HCEC 1CT (cell line): ENCODE measurements at places on chromosomes 5 and 9.

GRCh38 chr5:155046591-155046990 is 33.0 kb downstream of the KIF4B start:
- DNase-seq: no peak

DNA sequence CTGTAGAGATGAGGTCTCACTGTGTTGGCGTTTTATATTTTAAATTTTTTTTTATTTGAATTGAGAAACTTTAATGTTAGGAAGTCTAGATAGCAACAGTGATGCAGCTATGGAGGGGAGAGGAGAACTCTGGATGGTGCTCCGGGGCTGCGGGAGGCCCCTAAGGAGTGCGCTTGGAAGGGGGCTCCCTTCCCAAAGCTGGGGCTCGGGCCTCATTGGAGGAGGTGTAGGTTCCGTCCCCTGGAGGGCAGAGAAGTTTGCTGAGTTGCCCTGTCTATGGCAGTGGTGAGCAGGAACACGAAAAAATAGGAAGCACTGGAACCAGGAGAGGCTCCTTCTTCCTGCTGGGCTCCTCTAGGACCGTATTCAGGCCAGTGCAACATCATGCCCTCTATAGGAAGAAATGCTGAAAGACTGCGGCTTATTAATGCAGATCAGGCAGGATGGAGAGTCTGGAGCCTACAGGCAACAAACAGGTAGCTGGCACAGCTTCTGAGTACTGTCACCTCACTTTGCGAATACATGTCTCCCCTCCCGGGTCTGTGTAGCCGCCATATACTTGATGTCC is 16.1 kb downstream of the AHRR start:
- peak; percentile 50 for DNase-seq

DNA sequence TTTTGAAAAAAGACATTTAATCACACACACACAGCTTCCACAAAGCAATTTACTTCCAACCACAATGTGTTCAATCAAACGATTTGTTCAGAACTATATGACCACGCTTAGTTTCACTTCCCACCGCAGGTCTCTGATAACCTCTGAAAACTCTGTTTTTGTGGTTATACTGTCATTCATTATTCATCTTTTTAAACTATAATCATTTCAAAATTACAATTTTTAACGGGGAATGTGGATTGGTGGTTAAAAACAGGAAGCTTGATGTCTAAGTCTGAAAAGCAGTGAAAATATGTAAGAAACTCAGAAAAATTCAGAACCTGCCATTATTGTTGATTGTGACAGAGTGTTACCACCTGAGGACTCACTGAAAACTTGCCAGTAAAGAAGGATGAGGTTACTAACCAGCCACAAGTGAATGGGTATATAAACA is 12.7 kb upstream of the TMEM174 start:
- DNase-seq: no peak

DNA sequence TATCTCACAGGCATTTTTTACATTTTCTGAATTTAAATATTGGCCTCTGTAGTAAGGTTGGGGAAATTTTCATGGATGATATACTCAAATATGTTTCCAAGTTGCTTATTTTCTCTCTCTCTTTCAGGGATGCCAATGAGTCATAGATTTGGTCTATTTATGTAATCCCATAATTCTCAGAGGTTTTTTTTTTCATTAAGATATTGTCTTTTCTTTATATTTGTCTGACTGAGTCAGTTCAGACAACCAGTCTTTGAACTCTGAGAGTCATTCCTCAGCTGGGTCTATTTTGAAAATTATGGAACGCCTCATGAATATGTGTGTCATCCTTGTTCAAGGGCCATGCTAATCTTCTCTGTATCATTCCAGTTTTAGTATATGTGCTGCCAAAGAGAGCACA is 223.2 kb downstream of the PCSK1 start:
- DNase-seq: peak; percentile 88

- no peak for DNase-seq
These were observed 204.5 kb downstream of the SEMA6A start for GRCh38 chr5:116370149-116370548.

- no peak for DNase-seq
These were observed 900.6 kb upstream of the CDH9 start for GRCh38 chr5:27938989-27939388.

DNA sequence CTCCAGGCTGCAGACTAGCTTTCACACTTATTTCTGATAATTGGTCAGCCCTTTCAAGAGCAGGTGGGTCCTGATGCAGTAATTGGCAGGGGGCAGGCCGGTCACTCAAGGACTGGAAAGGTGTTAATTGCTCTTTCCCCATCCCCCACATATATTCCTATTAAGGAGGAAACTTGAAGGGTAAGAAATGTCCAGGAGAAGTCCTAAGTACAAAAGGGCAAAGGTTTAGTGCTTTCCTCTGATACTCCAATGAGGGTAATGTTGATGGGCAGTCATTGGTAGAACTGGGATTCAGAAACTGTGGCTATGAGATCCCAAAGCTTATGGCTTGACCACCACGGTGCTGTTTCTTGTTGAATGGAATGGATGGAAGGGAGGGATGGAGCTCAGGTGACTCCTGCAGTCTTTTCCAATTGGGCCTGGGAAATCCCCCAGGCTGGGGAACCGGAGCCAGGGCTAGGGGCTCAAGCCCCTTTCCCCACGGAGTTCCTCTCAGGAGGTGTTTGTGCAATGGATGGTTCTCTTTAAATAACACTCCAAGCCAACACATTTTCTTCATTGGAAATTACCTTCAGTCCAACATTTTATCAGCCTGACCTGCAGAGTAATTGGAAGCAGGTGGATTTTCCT is 103.2 kb upstream of the ALDH1B1 start:
- no peak for DNase-seq

- peak; percentile 6 for DNase-seq
These were observed 740.8 kb upstream of the ZNF608 start for GRCh38 chr5:125487231-125487630.

DNA sequence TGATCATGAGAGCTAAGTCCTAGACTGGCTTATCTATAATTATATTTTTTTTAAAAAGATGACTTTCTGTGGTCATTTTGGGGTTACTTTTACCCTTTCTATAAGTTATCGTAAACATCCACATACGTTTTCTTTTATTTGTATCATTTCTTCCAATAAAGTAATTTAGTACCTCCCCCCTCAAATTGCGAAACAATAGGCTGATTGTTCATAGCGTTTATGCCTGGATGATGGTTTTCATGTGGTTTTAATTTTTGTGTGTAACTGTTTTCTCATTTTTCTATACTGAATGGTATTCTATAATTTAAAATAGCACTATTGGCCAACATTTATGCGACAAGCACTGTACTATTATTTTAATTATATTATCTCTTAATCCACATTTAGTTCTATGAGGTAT is 44.5 kb downstream of the SMC5 start:
- no peak for DNase-seq

- no peak for DNase-seq
These were observed 70.3 kb downstream of the INSYN2B start for GRCh38 chr5:169909945-169910344.

- no peak for DNase-seq
These were observed 589.1 kb downstream of the ZNF608 start for GRCh38 chr5:124157320-124157719.

DNA sequence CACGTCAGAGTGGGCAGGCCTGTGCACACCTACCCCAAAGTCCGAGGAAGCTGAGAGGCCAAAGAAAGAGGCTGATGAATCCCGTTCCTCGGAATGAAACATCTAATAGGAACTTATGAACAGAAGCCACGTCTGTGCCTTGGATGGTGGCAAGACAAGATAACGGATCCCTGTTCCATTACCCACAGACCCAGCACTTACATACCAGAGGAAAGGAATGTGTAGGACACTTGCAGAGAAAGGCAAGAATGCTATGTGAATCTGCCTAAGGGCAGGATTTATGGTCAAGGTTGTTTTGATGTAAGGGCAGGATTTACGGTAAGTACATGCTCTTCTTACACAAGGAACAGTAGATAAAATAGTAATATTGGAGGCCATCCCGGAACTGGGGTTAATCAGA is 93.2 kb downstream of the WDR41 start:
- no peak for DNase-seq
